Stimulated activated CD4-positive, alpha-beta T cell treated with anti-CD3 and anti-CD28 coated beads, Interleukin-1b, Interleukin-23, amount 100 ng/mL, for 1 hour (primary cell): ENCODE measurements at places on chromosomes 4 and X.

DNA sequence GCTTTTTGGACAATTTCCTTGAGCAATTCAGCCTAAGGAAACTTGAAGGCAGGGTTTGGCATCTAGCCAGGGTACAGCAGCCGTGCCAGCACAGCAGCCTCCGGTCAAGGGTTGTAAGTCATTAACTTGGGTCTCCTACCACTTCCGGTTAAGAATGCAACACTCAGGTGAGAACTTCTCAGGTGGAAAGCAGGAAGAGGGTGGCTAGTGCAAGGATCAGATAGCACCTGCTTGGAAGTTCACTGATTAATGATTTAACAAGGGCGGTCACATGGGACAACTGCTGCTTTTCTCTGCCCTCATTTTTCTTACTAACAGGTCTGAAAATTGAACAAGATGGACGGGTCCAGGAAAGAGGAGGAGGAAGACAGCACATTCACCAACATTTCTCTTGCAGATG is 30.1 kb upstream of the SCOC start:
- no peak for DNase-seq

DNA sequence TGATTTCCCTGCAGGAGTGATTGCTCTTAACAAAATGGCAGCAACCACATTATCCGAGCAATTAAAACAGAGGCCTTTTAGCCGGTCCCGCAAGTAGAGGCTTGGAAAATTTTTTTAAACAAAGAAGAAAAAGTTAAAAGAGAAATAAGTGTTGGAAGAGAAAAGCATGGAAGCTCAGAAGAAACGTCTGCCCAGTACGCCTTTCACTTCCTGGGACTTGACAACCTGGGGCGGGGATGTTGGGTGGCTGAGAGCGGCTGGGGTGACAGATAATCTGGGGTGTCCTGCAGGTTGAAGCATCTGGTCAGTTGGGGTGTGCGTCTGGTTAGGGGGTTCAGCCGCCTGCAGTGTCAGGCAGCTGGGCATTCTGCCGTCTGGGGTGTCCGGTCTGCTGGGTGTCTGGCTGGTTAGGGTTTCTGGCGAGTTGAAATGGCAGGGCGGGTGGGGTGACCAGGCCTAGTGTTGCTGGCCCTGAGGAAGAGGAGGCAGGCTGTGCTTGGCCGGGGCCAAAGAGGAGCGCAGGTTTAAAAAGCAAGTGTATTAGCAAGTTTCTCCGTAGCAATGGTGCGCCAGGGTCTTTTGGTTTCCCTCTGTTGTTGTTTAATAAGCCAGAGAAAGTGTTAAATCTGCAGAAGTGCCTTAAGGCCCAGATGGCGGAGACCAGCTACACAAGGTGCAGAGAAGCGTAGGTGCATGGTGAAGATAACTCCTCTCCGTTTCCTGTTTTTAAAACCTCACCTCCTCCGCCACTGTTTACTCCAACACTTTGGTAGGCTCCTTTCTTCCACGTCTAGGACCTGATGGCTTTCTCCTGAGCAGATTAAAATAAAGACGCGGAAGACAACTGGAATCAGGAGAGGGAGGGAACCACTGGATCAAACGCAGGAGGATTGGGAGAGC is 5.6 kb downstream of the HAND2 start:
- DNase-seq: no peak

DNA sequence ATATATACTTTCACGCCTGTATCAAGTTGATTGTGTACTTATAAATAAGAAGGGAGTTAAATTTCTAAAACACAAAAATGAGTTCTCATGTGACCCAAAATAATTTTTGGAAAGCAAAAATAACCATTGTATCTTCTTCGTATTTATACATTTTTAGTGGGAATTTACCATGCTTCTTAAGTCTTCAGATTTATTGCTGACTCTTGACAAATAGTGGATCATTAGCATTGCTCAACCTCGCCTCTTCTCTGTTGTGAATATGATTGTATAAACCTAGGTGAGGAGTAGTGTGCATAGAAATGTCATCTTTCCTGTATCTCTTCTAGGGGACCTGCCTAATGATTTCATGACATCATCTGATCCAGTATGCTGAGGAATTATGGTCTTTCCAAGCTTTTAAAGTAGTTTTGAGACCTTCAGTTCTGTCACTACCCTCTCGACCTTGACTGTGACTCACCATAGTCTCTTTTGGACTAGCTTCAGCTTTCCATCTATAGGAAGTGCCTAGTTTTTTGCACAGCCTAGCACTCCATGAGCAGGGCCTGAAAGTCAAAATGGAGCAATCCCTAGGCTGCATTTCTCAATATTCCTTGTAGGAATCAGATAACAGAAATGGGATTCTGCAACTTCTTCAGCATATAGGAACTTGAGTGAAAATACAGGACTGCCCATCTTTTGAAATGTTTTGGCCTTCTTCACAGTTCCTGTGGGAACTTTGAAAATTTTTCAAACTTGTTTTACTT is 157.6 kb downstream of the ARX start:
- DNase-seq: no peak

GRCh38 chrX:72125331-72126047 is 6.2 kb downstream of the RTL5 start:
- no peak for DNase-seq

GRCh38 chrX:40279762-40280161 is 182.0 kb upstream of the BCOR start:
- no peak for DNase-seq

GRCh38 chr4:2811830-2812611 is 19.1 kb downstream of the SH3BP2 start:
- DNase-seq: no peak

DNA sequence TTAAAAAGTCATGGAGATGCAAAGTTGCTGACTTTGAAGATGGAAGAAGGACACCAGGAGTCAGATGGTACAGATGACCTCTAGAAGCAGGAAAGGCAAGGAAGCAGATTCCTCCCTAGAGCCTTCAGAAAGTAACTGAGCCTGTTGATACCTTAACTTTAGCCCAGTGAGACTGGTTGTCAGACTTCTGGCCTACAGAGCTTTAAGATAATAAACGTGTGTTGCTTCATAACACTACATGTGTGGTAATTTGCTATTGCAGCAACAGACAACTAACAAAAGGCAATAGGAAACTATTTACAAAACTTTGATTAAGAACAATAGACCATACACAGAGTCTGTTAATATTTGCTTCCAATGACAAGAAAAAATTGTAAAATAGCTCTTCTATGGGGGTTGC is 102.0 kb upstream of the USP38 start:
- no peak for DNase-seq

DNA sequence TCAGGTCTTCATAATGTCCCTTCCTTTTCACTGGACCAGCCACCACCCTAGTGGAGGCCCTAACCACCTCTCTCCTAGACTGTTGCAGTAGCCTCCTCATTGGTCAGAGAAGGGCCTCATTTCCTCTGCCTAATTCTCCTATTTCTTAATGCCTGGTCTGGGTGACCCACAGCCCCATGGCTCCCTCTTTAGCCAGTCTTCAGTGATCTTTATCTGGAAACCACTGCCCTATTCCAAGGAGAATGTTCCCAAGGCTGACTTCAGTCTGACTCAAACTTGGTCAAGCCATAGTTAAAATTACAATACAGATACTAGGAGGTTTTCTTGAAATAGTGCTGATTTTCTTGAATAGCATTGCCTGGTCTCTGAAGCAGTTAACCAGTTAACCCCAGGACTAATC is 53.6 kb upstream of the PRPS1 start:
- DNase-seq: no peak

- no peak for DNase-seq
These were observed 105.5 kb upstream of the LCORL start for GRCh38 chr4:18127030-18127429.

GRCh38 chr4:54001668-54002365 is 62.6 kb downstream of the CHIC2 start:
- DNase-seq: no peak

DNA sequence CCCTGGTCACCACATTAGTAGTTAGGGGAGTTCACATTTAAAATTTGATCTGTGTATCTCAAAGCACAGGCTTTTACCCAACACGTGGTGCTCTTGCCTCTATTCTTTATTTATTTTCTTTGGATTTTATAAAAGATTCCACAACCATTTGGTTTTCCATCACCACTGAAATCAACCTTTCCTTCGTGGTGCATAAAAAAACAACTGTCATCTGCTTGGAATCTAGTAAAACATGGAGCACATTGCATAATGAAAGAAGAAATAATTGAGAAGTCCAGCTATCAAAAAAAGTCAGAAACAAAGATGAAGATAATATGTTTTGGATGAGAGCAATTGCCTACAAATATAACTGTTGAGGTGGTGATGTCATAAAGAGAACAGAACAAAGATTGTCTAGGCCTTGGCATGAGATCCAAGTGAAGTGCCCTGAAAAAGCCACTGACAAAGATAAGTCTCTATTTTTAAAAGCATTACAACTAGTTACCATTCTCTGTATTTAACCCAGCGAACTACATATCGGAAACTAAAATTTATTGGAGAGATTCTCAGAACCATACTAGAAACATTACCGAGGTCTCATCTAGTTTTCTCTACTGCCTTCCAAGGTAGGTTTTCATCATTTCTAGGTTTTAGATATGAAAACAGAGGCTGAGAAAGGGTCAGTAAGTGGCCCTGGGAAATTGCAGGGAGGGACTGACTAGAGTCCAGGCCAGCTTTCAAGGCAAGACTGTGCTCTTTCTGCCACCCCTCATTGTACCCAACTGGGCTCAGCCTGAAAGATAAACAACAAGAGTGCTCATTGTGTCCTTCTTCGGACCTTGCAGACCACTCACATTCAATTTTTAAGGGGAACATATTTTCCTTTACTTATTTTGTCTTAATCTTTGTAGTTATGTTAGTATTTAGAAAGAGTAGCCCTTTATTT is 127.3 kb downstream of the MAD2L1 start:
- DNase-seq: no peak
